ENCODE measurements at places on chromosomes 2 and 18. TPM values are rescaled to one million over a fixed set of nuclear protein-coding genes. Genes with fewer than 3 reads are reported as not detected.

DNA sequence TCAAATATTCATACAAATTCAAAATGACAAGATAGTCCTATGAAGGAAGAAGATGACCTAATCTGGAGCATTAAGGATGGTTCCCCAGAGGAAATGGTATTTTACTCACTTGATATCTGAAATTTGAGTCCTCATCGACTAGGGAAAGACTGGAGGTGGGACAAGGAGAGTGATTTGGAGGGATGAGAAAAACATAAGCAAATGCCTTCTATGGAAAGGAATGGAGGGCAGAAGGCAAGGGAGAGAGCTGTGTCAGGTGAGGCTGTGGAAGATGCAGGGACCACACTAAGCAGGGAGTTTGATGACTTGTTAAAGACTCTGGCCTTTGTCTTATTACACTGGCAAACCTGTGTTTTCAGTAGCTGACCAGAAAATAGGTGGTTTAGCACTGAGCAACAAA is 38.4 kb downstream of the CALCRL start:
- DNase-seq, result no peak

DNA sequence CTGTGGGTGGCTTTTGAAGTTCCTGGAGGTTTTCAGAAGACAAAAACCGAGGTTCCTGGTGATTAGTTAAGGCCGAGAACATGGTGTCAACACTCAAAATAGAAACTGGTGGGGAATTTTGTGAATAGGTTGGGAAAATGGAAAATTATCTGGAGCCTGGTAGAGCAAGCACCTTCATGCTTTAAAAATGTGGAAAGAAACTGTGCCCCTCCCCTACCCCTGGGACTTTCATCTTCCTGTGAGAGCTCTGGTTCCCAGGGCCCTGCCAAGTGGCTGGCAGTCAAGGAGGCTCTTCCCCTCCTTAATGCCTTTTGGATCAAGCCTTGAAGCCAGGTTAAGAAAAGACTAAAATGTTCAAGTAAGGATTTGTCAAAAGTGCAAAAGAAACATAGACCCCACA is 1.9 kb upstream of the CRACDL start:
- DNase-seq, result no peak

DNA sequence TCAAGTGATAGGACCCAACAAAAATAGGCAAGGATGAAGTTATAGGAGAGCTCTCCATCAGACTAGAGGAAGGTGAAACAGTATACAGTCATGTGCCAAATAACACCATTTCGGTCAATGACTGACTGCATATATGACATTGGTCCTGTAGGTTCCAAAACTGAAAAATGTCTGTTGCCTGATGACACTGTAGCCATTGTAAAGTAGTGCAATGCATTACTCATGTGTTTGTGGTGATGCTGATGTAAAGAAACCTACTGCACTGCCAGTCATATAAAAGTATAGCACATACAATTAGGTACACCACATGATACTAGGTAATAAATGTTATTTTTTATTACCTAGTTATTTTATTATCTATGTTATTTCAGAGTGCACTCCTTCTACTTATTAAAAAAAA is 147.9 kb downstream of the GREB1L start:
- DNase-seq, result no peak

- no peak for DNase-seq
These were observed 83.9 kb downstream of the UBR3 start for GRCh38 chr2:169911119-169911518.

Gene NAT8
- not detected for total RNA-seq

Gene RPRM
- total RNA-seq, result not detected

Gene ACADL
- 1.3 TPM for total RNA-seq

Gene GNAL
- total RNA-seq, result 1.1 TPM

All from left ventricle myocardium inferior (tissue), 1 donor.